ENCODE measurements at places on chromosomes 1 and 21.

DNA sequence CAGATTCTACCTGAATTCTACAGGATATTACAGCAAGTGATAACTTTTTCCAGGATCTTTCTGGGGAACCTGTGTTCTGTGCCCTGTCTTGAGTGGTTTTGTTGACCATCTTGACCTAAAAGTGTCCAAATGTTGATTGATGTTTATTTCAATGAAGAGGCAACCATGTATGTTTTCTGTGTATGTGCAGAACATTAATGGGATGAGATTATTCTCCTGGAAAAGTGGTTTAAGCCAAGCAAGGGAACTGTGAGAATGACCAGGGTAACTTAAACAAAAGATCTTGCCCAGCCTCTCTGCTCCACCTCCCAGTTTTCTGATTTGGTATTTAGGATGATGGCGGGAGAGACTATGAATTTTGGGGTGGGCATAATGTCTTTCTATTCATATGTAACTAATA is 1.0 kb upstream of the SAMD13 start:
- DNase-seq = no peak

- DNase-seq = no peak
Observed at GRCh38 chr1:9027307-9027706, 1.1 kb upstream of the SLC2A7 start.

- DNase-seq = no peak
Observed at GRCh38 chr1:218698141-218698540, 353.0 kb downstream of the TGFB2 start.

DNA sequence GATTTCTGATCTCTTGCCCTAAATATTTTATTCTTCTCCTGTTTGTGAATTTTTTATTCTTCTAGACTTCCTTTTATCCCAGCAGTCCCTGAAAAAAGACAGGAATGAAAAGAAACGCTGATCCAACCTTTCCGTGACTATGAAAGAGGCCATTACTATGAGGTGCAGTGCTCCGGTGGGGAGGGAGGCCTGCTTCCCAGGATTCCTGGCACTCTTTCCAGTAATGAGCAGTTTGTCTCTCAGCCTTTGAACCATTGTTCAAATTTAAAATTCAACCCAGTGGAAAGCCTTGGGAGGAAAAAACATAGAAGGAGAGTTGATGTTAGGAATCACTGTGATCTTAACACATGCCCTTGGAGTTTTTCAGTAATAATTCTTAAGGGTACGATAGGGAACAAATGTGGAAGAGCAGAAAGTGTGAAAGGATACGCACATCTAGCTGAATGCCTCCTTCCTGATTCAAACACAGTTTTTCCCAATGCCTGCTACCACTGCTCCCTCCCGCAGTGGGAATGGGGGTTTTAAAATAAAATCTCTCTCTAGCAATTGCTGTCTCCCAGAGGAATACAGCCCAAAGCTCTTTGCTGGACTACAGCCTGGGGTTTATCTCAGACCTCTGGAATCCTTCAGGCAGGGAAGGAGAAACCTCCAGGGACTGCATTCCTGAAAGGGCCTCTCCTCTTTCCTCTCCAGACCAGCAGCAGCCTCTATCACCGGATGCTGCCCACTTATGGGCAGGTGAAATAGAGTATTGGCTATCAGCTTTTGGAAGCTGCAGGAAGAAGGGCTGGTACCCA is 6.1 kb downstream of the IER5 start:
- no peak for DNase-seq

DNA sequence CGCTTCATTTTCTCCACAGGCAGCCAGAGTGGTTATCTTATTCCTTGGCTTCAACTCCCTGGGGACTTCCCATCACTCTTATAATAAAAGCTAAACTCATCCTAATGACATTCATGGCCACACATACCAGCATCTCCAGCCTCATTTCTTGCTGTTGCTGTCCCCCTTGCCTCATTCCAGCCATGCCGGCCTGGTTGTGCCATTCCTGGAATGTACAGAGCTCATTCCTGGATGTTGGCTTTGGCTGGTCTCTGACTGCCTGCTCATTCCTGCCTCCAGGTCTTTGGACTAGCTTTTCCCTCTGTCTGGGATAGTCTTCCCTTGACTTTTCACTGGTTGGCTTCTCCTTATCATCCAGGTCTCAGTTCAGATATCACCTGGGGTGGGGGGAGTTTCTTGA is 2.4 kb upstream of the PEF1 start:
- no peak for DNase-seq

DNA sequence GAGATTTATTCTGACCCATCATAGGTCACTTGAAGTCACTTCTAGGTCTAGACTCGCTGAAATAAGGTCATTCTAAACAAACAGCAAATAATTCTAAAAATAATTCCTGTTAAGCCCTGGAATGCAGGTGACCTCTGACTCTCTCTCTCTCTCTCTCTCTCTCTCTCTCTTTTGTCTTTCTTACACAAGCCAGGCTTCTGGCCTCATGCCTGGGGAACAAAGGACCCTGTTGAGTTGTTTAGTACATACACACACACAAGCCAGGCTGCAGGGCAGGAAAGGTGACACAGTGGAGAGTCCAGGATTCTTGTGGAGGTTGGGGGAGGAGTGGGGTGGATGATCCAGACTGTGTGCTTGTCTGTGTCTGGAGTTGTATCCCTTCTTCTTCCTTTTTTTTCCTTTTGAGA is 4.0 kb upstream of the MEX3A start:
- no peak for DNase-seq

- no peak for DNase-seq
Observed at GRCh38 chr1:46396441-46397398, 2.6 kb downstream of the FAAH start.

- DNase-seq = no peak
Observed at GRCh38 chr1:183580281-183580682, 10.0 kb downstream of the NCF2 start.

DNA sequence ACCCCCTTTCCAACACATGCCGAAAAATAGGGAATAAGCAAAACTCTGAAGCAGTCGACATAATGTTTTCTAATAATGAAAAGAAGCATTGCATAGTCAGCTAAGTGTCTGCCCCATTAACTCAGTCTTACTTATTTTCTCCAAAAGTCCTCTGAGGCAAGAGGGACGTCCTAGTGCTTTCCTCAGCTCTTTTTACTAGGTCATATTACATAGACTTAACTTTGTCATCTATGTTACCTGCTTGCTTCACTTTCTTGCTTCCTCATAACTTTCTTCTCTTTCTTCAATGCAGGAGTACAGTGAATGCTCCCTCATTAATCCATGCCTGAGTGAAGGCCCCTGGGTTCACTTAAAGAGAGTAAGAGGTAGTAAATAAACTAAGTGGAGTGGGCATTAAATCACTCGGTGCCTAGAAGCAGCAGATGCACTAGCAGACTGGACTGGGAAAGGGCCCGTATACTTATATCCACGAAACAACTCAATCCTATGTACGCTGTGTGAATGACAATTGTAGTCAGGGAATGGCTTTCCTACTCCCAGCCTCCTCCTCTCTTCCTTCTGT is 210.5 kb upstream of the SPAG17 start:
- DNase-seq = no peak

- no peak for DNase-seq
Observed at GRCh38 chr1:15799004-15799867, 8.2 kb downstream of the UQCRHL start.

- no peak for DNase-seq
Observed at GRCh38 chr1:221732052-221732451, 9.8 kb downstream of the DUSP10 start.

DNA sequence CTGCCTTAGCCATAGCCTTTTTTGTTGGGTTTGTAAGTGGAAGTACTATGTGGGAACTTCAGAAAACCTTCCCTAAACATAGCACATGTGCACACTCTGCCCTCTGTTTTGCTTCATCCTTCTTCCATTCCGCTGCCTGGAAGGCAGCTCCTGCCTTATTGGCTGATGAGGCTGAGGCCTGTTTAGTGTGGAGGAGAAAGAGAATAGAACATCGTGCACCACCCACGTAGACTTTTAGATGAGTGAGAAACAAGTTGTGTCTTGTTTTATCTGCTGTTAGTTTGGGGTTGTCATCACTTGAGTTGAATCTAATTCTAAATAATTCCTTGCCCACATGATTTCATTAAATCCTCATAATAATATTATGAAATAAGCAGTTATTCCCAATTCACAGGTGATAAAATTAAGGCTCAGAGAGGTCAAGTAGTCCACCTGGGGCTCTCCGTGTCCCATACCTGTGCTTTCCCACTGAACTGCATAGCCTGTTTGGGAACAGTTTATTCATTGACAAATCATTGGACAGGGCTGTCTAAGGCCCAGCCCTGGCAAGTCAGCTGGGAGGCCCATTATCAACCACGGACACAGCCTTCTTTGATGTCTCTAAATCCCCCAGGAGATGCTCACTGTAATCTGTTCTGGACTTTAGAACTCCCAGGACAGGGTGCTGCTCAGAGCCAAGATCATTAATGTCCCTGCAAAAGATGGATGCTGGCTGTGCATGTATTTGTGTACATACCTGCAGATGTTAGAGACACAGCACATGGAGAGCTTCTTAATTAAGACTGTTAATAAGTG is 93.0 kb downstream of the ABCA4 start:
- DNase-seq = no peak

DNA sequence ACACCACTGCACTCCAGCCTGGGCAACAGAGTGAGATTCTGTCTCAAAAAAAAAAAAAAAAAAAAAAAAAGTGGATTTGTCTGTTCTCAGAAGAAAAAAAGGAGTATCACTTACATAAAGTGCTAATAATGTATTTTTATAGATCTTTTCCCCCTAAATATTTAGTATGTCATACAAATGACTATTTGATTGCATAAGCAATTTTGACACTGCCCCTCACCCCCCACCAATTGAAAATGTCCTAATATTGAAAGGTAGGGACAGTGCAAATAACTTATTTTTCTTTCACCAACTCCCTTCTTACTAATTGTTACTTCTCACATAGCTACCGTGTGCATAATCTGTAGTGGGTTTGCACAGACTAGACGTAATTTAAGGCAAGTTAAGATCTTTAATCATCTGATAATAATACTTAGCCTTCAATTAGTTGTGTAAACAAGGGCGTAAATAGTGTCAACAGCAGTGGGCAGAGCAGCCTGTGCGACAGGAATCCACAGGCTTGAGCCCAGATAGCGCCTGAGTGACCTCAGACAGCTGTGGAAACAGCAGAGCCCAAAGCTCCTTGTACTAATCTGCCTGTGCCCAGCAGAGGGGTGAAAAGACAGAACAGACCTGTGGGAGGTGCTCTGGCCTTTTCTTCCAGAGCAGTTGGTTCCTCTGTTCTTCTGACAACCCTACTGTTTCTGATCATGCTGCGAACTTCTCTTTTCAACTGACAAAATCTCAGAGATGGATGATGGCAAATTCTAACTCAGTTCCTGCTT is 4.5 kb upstream of the IER5 start:
- no peak for DNase-seq
